ENCODE measurements at places on chromosomes 5 and 9.

GRCh38 chr5:126124706-126125345 is 298.4 kb upstream of the GRAMD2B start:
- DNase-seq = no peak

GRCh38 chr9:79266986-79267385 is 304.8 kb upstream of the TLE4 start:
- no peak for DNase-seq

DNA sequence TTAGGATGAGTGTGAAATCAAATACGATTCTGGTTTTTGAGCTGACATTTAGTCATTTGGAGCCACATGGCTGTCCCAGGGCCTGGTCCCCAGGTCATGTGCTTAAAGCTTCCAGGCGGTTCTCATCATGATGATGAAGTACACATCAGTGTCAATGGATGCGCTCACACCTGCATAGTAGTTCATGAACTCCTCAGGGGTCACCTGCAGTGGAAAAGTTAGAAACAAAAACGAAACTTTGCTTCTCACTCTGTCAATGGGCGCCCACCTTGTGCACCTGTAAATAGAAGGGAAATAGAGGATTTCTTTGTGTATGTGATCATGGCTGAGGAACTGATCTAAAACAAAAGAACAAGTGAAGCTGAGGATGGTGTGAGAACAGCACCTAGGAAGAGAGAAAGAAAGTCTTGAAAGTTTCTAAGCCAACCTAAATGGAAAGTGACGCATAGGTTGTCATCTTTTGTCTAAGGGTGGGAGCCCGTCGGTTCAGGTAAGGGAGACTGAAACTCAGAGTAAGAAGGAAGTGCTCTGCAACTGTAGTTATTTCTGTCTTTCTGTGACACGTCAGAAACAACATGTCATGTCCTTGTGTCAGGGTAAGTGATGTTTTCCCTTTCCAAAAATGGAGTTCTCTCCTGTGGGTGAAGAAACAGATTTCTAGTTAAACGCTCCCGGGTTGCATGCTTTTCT is 33.8 kb downstream of the CAPSL start:
- DNase-seq = no peak

DNA sequence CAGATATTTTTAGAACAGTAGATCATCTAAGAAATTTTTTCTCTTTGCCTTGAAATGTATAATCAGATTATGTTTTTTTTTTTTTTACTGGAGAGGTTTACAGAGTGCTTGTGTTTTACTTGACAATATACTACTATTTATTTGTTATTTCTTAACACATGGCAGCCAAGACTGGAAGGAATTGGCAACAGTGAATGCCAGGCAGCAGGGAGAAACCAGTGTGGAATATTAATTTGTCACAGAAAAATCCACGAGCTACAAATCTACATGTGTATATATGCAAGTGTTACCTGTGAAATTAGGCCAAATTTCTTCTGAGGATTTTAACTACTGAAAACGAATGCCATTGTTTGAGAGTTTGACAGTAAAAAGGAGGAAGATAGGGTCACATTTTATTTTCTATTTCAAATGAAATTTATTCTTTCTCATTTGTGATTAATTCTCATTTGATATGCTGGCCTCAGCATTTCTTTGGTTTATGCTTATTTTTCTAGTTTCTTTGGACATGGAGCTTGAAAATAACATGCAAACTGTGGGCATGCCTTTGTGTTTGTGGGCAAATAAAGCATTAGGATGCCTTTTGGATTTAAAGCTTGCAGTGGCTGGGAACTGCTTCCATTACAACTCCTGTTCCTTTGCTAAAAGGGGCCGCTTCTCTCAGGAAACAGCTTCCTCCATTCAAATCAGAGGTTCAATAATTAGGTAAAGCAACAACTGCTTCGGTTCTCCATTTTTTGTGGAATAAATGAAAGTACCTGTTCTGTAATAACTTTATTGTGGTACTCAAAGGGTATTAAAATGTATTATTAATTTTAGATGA is 39.0 kb upstream of the ZFYVE16 start:
- no peak for DNase-seq

DNA sequence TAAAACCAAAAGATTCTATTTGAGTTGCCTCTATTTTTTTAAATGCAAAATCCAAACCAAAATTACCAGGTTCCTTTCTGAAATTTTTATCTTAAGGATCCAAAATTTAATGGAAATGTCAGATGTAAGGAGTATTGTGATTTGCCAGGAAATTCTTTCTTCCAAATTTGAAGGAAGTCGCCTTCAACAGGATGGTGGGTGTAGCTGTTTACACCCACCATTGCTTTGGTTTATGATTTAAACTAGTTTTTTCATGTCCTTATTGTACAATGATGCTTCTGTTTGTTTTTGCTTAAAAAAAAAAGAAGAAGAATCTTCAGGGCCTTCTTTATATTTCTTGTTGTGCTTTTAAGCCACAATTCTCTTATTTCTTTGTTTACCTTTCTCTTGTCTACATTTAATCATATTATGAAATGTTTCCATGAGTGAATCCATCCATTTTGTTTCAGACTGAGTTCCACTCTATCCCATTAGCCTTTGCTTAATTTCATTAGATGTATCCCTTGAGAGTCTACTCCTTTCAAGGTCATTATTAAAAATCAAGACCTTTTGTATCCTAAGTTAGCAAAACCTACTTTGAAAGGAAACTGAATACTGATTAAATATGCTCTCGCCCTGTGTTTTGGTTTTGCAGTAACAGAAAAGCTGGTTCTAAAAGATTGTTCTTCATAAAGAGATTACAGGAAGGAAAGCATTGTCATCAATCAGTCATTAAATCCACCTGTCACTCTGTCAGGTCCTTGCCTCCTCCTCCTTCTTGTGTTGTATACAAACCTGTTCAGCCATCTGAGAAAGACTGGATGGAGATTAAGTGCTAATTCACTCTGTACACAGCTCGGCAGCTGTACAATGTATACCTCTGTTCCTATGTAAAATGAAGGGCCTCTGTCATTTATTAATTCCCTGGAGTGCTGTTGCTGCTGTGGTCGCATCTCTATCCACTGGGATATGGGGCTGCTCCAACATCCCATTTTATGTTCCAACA is 45.5 kb upstream of the SLC2A8 start:
- DNase-seq = peak; percentile 25
